ENCODE measurements at places on chromosomes 16 and 17.

DNA sequence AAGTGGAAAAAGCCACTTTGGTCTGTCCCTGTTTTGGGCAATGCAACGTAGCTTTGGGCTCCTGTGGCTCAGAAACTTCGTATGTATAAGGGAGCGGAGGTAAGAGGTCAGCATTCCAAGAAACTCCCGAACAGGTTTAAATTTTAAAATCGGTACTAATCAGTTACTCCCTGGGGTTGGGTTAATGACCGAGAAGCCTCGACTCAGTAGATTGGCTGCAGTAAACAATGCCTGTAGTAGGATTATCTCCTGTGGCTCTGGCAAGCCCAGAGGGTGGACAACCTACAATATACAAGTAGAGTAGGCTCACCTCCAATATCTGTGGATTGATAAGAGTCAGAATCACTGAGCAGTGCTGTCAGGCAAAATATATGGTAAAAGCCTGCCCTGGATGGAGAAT lies 1.6 kb upstream of the GNA13 start:
- DNase-seq = no peak

DNA sequence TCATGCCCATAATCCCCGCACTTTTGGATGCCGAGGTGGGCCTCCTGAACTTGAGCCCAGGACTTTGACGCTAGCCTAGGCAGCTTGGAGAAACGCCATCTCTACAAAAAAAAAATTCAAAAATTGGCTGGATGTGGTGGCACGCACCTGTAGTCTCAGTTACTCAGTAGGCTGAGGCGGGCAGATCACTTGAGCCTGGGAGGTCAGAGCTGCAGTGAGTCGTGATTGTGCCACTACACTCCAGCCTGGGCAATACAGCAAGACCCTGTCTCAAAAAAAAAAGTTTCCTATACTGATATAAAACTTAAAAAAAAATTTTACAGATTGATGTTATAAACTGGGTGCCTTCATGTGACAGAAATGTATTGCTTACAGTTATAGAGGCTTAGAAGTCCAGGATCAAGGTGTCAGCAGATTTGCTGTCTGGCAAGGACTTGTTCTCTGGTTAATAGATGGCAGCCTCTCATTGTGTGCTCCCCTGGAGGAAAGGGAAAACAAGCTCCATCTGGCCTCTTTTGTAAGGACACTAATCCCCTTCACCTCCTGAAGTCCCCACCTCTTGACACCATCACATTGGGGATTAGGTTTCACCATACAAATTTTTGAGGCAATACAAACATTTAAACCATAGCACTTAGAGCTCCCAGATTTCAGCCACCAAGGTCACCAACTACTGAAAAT lies 8.5 kb upstream of the CES3 start:
- DNase-seq = no peak

DNA sequence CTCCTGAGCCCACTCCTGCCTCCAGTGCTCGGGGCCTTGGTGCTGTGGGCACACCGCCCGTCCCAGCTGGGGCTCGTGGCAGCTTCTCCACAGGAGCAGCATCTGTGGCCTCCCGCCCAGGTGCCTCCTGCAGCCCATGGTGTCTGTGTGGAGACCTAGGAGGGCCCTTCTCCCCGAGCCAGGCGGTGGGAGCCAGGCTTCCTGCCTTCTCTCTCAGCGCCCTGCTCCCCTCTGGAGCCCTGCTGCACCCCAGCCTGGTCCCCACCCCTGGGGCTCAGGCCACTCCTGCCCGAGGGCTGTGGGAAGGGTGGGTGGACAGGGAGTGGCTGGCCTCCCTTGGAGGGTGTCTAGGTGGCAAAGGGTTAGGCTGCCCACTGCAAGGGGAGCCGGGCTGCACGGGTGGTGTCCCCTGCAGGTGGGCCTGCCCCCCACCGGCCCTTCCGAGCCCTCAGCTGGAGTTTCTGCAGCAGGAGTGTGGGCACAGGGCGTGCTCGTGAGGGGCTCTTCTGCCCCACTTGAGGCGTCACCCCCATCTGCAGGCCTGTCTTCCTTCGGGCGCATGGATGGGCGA lies 11.0 kb downstream of the CENPX start:
- no peak for DNase-seq

- no peak for DNase-seq
These were observed 605 bp upstream of the ABAT start for GRCh38 chr16:8673611-8674412.

- DNase-seq = no peak
These were observed 212.3 kb downstream of the SHISA9 start for GRCh38 chr16:13113741-13114140.

- DNase-seq = no peak
These were observed 13.3 kb upstream of the RPL38 start for GRCh38 chr17:74190154-74190553.

All from GM06990 (cell line).